Effector CD8-positive, alpha-beta T cell (primary cell): ENCODE measurements at places on chromosomes 7 and 10.

GRCh38 chr7:117889611-117890010 lies 16.4 kb upstream of the CTTNBP2 start:
- no peak for DNase-seq

GRCh38 chr7:151327659-151328058 lies 14.0 kb upstream of the NUB1 start:
- no peak for DNase-seq

DNA sequence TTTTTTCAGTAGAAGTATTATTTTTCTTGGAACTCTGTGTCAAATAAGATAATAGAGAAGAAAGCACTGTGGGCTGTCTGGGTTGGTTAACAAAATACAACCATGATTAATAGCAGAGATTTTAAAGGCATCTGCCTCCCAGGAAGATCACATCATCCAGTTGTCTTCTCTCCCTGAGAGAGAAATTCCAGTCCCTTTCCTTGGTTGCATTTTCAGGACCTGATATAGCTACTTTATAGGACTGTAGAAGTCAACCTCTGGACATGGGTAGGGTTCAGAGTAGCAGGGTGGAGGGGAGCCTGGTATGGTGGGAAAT lies 309.9 kb upstream of the IGFBP3 start:
- no peak for DNase-seq

DNA sequence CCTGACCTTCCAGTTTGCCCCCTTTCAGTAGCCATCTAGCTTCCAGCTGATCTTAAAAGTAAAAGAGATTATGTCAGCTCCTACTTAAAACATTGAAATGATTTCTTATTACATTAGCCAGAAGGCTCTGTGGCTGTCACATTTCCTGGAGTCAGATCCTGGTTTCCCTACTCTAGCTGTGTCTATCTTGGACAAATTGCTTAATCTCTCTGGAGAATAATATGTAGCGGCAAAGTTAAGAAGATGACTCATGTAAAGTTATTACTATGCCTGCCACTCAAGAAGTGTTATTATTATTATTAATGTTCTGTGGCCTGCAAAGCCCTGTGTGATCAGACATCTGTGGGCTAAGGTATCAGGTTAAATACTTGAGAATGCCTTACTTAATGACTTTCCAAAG lies 107.2 kb downstream of the RUNDC3B start:
- DNase-seq, result no peak

DNA sequence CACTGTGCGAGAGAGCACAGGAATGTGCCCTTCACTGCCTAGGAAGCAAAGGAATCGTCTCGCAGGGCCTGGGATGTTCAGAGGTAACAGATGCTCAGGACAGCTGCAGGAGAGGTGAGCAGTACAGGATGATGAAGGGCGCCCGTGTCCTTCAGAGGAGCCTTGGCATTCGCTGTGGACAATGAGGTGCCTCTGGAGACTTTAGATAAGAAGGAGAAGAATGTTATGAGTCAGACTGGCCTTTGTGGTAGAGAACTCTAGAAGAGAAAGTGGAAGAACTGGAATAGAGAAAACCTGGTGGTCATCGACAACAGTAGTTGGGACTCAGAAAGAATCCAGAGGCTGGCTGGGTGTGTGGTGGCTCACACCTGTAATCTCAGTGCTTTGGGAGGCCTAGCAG lies 64.4 kb upstream of the LEP start:
- DNase-seq, result no peak

DNA sequence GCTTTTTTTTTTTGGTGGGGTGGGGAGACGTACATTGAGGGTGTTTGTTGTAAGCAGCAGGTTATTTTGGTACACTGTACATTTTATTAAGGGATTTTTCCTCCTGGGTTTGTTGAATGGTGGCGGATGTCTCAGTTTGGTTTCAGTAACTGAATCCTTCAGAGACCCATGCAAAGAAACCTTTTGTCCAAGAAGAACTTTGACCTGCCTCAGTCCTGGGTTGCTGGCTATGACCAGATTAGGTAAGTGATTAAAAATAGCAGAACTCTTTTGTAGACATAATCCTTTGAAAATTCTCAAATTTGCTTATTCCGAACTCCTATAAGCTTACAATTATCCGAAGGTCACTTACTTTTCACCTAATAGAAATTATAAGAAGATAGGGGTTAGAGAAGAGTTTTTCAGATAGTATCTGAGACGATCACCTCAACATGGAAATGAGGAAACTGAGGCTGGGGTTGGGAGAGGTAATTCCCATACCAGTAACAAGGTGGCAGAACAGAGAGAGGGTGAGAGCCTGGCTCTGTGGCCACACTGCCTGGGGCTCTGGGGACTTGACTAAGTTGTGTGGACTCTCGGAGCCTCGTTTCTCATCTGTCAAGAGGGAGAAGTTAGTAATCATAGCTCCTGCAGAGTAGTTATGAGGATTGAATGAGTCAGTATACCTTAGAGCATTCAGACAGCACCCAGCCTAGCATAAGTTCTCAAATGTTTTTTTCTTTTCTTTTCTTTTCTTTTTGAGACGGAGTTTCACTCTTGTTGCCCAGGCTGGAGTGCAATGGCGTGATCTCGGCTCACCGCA lies 87.4 kb downstream of the CCNY start:
- DNase-seq, result no peak

DNA sequence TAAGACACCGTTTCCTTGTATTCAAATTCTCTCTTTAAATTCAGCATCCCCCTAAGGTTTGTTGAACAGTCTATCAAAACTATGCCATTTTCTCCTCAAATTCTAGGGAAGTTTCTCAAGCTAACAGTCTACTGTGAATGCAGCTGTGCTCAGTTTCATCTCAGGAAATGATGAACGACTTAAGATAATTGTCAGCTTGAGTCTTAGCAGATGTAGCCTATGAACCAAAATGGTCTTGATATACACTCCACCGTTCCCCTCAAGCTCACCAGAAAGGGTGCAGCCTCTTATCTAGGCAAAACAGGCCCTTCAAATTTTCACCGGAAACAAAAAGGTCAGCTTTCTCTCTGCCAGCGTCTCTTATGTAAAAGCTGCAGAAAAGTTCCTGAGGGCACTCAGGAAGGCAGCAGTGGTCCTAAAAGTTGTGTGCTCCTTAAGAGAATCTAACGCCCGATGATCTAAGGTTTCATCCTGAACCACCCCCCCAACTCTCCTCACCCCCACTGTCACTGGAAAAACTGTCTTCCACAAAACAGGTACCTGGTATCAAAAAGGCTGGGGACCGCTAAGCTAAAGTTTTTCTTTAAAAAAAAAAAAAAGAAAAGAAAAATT lies 2.1 kb downstream of the DNAJC9 start:
- DNase-seq, result no peak

- DNase-seq, result no peak
These were observed 114.6 kb downstream of the PRPF18 start for GRCh38 chr10:13701157-13701919.

- peak; percentile 23 for DNase-seq
These were observed at the start of gene ARID5B for GRCh38 chr10:61900829-61901792. Gene ARID5B (plus strand): TSS chr10:61901699. CDS start chr10:61901710, 11 bp downstream.

DNA sequence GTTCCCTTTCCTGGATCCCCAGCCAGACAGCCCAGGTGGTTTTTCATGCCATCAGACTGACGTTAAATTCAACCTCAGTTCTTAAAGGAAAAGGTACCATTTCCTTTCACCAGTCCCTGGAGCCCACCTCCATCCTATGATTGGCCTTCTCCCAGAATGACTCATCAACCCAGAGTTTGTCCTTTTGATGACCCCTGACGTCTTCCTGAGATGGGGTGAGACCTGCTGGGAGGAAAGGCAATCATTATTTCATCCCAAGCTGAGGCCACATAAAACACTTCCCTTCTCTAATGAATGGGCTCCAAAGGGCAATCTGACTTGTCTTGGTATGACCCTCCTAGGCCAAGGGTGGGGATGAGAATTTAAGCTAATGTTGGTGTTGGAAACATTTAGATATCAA lies 750.7 kb downstream of the SUGCT start:
- DNase-seq, result no peak

DNA sequence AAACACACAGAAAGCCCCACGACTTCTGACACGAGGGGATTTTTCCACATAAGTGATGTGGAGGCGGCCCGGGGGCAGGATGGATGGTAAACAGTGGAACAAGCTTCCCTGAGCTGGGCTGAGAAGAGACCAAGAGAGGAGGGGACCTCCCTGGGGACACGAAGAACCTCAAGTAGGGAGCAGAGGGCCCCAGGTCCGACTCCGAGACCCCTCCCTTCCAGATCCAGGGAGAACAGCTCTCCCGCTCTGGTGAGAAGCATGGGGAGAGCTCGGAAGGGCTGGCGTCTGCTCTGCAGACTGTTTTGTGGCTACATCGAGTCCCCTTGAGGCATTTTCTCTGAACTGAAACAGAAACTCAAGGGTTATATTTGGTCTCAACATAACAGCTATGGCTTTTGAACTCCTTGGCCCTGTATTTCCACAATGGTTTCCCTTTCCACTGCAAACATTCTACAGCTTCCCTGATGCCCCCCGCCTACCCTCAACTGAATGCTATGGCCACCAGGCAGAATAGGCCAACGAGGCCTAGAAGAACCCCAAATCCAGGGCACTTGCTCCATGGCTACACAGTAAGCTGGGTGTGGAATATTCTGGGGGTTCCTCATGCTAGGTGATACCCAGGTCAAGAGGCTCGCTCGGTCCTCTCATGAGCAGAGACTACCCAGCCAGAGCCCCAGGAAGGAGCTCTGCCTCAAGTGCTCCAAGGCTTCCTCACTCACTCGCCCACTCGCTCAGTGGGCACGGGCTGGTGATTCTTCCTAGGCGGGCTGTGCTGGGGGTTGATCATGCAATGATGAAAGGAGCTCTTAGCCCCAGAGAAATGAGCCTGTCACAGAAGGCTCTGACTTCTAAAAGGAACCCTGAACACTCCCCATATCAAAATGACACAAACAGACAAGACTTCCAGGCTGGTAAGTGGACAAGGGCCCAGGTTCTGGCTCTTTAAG lies 47.5 kb downstream of the FAM53B start:
- DNase-seq, result no peak

DNA sequence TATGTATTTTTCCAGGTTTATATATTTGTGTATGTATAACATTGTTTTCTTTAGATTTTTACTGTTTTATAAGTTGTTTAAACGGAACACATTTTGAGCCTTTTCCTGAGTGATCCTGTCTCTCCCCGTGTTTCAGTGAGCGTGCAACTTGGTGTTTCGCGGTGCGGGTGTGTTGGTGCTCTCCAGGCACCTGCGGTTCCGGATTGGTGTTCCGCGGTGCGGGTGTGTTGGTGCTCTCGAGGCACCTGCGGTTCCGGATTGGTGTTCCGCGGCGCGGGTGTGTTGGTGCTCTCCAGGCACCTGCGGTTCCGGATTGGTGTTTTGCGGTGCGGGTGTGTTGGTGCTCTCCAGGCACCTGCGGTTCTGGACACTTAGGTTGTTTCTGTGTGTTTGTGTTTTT lies 20.6 kb downstream of the DYNC2I1 start:
- DNase-seq, result no peak

DNA sequence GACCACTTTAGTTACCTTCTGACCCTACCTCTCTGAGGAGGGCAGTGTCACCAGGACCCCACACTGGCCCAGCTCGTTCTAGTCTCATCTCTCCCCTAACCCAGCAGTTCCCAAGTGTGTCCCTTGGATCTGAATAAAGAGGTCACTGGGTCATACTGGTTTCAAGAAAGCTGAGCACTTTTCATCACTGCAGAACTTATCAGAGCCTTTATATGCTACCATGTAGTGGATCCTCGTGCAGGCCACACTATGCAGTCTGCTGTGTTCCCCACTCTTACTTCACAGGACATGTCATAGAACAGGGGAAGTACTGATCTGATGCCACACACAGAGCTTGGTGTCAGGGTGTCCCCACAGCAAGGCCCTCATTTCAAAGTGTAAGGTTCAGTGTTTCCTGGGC lies 113.8 kb downstream of the GFRA1 start:
- DNase-seq, result no peak

DNA sequence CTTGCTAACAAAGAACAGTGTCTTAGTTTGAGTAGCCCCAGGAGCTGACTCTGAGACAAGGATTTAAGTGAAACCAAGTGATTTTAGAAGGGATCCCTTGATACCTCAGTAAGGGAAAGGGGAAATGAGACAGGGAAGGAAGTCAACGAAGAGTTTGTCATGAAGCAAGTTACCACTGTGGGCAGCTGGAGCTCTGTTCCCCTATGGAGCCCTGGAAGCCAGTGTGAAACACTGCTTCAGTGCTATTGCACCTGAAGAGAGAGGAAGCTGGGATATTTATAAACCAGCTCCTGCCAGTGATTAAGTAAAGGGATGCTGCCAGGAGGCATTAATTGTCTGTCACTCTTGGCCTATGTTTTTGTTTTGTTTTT lies 58.9 kb upstream of the WAPL start:
- DNase-seq, result no peak

DNA sequence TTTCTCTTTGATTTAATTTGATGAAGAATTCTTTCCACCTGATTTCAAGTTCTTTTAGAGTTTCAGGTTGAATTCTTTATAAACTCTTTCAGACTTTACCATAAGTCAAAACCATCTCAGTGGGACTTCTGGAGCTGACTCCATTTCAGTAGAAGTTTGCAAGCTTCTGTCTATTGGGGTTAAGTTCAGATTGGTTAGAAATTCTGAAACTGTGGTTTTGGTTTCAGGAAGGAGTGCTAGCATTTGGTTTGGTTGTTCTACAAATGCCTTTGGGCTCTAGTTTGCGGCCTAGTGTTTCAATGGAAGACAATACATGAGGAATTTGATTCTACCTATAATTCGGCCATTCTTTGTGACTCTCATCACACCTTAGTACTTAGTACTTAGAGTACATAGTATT lies 176.8 kb upstream of the RHOBTB1 start:
- DNase-seq, result no peak

DNA sequence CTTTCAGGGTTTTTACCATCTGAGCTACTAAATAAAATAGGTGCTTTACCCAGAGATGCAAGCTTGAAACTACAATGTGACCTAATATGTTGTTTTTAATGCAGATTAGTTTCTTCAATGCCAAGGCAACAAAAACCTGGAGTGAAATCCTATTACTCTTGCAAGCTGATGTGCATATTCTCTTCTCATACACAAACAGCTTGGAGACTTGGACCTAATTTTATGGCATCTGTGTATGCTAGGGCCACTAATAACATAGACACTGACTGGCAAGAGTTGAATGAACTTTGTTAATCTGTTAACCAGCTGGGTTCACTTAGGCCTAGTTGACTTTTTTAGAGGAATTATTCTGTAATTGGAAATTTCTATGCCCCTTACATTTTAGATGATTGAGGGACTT lies 23.4 kb upstream of the SMIM30 start:
- no peak for DNase-seq

DNA sequence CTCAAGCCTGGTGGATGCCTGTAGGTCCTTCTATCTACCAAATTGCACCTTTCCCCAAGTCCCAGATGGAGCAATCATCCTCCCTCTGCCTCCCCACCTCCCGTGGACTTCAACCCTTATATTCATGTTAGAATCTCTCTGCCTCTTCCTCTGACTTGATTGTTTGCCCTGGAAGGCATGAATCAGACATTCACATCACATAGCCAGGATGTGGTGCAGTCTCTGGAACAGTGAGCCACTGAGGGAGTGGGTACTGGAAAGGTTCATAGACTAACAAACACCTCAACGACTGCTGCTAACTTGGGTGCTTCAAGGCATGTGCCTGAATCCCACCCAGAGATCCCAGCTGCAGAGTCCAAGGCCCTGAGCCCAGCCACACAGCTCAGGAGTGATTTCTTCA lies 494.0 kb downstream of the TNS3 start:
- DNase-seq, result no peak

- DNase-seq, result no peak
These were observed 47.7 kb downstream of the DLD start for GRCh38 chr7:107938456-107939250.
